T-helper 9 cell (primary cell): ENCODE measurements at places on chromosomes 6 and 20.
A peak's percentile ranks its signal among the peaks of the same experiment; 100 is the strongest.

- DNase-seq: no peak
Measured at GRCh38 chr6:124371974-124372475, 568.4 kb downstream of the NKAIN2 start.

GRCh38 chr6:89011436-89011835 lies 48.0 kb upstream of the RNGTT start:
- no peak for DNase-seq

- no peak for DNase-seq
Measured at GRCh38 chr6:163940705-163941623, 526.4 kb downstream of the QKI start.

- no peak for DNase-seq
Measured at GRCh38 chr20:56665806-56666205, 36.7 kb downstream of the TFAP2C start.

DNA sequence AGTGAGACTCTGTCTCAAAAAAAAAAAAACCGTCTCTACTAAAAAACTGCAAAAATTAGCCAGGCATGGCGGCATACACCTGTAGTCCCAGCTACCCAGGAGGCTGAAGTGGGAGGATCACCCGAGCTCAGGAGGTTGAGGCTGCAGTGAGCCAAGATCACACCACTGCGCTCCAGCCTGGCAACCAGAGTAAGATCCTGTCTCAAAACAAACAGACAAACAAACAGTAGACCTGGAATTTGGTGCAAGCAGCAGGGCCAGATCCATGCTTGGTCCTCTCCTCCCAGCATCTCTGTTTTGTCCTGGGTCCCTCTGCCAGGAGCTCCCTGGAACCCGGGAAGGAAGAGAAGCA lies 11.6 kb downstream of the RIPOR3 start:
- DNase-seq: no peak

DNA sequence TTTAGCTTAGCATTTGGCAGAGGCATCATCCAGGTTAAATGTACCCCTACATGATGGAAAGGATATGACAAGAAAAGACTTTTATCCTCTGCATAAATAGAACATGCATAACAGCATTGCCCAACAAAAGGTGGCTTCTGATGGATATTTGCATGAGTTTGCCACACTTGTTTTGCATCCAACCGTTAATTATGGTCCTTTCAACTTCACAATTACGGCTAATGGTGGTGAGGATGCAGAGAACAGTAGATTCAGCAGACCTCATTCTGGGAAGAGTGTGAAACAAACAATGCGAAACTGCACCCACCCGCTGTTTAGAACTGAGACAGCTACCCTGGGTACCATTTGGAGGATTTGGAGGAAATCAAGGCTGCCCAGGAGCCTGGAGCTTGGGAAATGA lies 690.9 kb upstream of the CHD6 start:
- no peak for DNase-seq

DNA sequence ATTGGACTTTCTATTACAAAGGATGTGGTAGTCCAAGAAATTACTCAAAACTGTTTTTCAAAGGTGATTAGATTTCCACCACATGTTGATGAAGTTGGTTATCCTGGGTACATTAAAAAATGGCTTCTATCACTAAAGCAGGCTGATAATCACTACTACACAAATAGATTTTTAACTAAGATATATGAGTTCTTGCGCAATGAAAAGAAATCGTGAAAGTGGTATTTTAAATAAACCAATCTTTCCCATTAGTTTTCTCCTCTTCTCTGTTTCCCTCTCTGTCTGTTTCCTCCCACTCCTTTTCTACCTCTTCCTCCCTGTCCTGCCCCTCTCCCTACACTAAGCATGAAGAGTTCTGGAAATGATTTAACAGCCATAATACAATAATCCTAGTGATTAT lies 487.9 kb upstream of the CITED2 start:
- DNase-seq: no peak

GRCh38 chr6:21281366-21281765 lies 312.2 kb upstream of the SOX4 start:
- DNase-seq: no peak

- no peak for DNase-seq
Measured at GRCh38 chr6:43842231-43842794, 72.3 kb downstream of the VEGFA start.

- no peak for DNase-seq
Measured at GRCh38 chr6:170248111-170248805, 42.6 kb downstream of the DLL1 start.

GRCh38 chr20:4671015-4671414 lies 50.7 kb upstream of the PRND start:
- DNase-seq: no peak

- DNase-seq: no peak
Measured at GRCh38 chr20:33971147-33971975, 22.4 kb upstream of the RALY start.

- DNase-seq: no peak
Measured at GRCh38 chr6:39995633-39996032, 61.4 kb upstream of the MOCS1 start.

DNA sequence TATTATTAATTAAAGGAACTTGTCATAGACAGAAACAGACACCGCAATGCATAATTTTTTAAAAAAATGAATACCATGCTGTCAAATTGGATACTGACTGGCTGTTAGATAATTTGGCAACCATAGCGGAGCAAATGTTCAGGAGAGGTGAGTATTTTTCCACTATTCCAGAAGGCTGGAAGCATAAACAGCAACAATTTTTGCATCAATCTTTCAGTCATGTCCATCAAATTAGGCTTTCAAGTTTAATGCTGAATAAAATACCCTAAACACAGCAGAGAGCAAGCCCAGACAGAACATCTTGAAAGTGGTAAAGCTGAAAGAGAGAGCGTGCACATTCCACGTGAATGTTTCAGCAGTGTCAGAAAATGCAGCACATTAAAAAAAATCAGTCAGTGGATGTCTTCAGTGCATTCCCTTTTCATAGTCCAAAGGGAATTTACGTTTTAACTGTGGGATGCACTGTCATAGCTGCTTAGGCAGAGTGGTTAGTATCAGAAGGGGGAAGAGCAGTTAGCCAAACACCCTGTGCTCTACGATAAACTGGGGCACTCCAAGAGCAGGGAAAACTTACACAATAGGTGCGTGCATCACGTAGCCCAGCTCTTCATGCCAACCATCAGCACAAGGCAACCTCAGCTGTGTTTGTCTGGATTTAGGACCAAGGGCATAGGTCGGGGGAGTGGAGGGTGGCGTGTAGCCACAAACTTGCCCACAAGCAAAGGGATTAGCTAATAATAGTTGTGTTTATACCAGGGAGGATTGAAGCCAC lies 116.2 kb upstream of the STMND1 start:
- DNase-seq: no peak

DNA sequence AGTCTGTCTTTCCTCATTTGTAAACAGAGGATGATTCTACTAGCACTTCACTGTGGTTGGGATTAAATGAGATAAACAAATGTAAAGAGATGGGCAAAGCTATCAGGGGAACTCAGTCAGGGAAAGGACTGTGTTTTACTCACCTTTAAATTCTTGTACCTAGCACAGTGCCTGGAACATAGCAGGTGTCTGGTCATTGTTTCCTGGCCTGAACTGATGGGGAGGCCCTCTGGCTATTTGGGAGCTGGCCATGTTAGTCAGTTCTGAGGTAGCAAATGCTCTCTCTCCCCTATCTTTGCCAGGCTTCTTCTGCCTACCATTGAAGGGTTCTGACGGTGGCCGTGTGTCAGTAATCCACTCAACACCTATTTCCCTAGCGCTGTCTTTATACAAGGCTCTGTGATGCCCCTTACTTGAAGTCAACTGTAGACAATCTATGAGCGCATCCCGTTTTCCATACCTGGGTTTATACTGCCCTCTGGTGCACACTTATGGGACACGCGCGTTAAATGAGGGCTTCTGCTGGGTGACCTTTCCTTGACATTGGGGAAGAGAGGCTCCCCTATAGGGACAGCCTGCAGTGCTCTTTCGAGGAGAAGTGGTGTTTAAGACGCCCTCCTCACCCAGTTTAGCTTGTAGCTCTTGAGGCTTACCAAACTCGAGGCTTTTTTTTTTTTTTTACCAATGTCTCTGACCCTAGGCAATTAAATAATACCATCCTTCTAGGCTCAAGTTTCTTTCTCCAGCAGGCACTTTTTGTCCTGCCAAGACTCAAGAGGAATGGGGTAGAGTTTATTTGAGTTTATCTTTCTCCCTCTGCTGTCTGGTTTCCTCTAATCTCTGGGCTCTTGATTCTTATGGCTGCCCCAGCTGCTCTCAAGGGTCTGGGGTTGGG lies 4.0 kb upstream of the SPATS1 start:
- DNase-seq: peak; percentile 50

GRCh38 chr6:147055821-147056392 lies 148.3 kb upstream of the STXBP5 start:
- no peak for DNase-seq

DNA sequence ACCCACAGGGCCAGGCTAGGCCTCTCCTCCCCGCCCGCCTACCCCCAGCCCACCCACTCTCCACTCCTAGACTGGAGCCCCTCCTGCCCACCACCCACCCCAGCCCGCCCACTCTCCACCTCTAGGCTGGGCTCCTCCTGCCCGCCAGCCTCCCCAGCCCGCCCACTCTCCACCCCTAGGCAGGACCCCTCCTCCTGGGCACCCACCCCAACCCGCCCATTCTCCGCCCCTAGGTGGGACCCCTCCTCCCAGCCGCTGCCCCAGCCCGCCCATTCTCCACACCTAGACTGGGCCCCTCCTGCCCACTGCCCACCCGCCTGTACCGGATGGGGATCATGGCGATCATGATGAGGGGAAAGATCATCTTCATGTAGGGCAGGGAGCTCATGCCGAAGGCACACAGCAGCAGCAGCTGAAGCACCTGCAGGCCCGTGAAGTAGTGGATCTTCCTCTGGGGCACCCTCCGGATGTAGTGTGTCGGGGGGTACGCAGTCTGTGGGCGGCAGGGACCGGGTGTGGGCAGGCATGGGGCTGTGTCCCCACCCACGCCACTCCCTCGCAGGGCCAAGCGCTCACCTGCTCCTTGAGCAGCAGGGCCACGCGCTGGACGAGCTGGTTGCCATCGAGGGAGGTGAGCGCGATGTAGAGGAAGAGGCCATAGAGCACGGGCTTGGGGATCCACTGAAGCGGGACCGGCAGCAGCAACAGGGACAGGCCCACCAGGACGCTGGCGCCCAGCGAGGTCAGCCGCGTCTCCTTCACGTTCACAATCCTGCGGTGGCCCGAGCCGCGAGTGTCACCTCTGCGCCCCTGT lies 10.8 kb downstream of the SLC4A11 start:
- DNase-seq: no peak

- DNase-seq: no peak
Measured at GRCh38 chr6:67956352-67956751, 678.7 kb upstream of the ADGRB3 start.

- DNase-seq: no peak
Measured at GRCh38 chr20:34987288-34988190, 31.9 kb downstream of the MYH7B start.

DNA sequence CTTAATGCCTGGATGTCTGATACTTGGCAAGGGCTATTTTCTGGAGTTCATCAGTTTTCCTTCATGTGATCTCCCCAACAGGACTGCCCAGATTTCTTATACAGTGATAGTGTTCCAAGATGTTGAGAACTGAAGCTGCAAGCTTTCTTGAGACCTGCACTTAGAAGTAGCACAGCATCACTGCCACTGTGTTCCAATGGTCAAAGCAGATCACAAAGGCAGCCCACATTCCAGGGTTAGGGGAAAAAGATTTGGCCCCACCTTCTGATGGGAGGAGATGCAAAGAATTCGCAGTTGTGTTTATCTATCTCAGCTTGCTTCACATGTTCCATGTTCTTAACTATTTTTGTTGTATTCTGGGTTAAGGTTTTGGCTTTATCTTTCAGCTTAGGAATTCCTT lies 78.2 kb downstream of the GPX5 start:
- no peak for DNase-seq

DNA sequence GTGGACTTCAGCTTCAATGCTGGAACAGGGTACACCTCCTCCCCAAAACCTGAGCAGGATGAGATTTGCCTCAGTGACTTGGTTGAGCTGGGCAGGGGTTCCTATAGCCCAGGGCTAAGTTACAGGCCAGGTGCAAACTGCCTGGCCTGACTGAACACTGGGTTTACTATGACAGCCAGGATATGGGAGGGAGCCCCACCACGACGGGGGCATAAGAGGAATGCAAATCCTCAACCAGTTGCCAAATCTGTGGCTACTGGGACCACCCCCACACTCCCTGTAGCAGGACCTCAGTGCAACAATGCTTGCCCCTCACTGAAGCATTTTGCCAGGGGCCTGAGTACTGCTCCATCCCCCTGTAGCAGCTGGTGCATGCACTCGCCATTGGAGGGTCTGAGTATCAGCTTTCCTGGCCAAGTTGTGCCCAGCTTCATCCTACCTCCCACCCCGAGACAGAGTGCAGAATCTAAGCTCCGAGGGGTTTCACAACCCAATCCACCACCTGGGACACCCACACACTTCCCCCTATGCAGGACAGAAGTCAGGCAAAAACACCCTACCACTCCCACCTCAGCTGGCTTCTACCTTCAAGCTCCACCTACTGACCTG lies 27.6 kb downstream of the TREML4 start:
- no peak for DNase-seq

DNA sequence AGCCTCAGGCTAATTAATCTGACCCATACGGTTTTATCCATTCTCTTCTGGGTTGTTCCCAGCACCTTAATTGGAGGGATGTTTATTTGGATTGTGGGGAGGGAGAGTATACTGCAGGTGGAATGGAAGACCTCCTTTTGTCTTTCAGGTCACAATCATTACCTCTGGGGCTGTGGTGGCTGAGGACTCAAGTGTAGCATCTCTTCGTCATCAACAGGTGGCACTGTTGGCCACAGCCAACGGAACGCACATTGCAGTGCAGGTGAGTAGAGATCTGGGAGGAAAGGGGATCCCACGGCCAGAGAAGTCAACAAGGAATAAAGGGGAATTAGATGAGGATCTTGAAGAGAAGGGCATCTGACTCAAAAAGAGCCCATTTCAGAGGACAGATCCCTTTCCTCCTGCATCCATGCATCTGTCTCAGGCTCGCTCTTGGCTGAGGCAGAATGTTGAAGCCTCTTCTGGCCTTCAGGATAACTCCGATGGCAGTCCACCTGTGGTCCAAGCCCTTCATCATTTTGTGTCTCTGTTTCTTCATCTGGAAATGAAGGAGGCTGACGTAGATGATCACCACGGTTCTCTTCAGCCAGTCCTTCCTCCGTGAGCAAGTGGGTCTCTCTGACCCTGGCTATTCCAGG lies 3.2 kb upstream of the DEF6 start:
- DNase-seq: peak; percentile 36

- DNase-seq: no peak
Measured at GRCh38 chr6:157539900-157540752, 159.1 kb downstream of the ZDHHC14 start.

- DNase-seq: no peak
Measured at GRCh38 chr20:2162823-2163166, 61.2 kb downstream of the STK35 start.

DNA sequence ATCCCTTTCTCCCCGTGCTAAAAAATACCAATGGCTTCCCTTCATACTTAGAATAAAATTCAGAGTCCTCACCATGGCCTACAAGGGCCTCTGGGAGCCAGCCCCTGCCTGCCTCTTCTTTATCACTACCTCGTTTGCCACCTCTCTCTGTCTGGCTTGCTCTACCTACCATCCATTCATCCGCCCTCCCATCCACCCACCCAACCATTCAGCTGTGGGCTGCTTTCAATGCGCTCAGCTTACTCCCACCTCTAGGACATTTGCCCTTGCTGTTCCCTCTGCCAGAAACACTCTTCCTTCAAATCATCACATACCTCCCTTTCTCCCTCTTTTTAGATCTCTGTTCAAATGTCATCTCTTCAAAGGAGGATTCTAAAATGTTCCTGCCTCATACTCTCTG lies 44.4 kb downstream of the PACSIN1 start:
- DNase-seq: no peak

- DNase-seq: no peak
Measured at GRCh38 chr6:36357872-36358225, 21.2 kb upstream of the BNIP5 start.

GRCh38 chr6:90103056-90103800 lies 193.4 kb downstream of the BACH2 start:
- no peak for DNase-seq
